Iris pigment epithelial cell (primary cell): ENCODE measurements at places on chromosomes 6 and 20.
A peak's percentile ranks its signal among the peaks of the same experiment; 100 is the strongest.

DNA sequence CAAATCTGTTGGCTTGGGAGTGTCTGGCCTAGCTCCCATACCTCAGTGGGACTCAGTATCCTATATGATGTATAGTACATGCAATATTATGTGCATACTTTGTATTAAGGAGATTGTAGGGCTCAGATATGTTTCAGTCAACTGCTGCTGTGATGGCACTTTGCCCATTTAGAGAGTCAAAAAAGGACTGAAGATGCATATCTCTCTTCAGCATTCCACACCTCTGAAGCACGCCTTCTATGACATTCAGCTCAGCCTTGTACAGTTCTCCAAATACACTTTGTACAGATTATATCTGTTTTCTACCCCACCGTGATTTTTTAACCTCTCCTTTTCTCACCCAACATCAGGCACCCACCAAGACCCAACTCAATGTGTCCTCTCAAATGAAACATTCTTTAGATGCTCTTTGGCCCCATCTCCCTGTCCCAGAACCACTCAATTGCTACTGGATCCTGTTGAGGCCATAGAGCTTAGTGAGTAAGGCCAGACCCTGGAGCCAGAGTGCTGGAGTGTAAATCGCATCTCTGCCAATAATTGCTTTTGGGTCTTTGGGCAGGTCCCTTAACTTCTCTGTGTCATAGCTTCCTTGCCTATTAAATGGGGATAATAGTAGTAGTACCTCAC is 15.6 kb downstream of the ENPP1 start:
- DNase-seq = peak; percentile 72

GRCh38 chr20:25247000-25247517 is 826 bp upstream of the PYGB start:
- DNase-seq = peak; percentile 73

DNA sequence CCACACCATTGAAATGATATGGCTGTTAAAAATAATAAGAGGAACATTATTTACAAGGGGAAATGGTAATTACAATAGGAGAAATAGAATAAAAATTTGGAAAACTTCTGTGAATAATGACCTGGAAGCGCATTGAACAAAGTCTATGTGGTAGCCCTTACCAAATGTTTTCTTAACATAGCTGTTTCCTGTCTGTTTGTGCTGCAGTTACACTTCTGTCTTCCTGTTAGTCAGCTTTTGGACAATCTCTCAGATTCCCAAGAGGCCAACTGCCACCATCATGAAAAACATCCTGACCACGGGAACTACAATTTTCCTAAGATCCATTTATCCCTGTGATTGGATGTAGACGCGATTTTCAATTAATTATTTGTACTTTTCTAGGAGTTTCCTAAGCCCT is 754.4 kb upstream of the MARCKS start:
- peak; percentile 74 for DNase-seq

GRCh38 chr20:53399083-53399482 is 194.6 kb downstream of the ZNF217 start:
- DNase-seq = no peak

GRCh38 chr6:92977018-92977417 is 442.3 kb downstream of the EPHA7 start:
- DNase-seq = no peak

DNA sequence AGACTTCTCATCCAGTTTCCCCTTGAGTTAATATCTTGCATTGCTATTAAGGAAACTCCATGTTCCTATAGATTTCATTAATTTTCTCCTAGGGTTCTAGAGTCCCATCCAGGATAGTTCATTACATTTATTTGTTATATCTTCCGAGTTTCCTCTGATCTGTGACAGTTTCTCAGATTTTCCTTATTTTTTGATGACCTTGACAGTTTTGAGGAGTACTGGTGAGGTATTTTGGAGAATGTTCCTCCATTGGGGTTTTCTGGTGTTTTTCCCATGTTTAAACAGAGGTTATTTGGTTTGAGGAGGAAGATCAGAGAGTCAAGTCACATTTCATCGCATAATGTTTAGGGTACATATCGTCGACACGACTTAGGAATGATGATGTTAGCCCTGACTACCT is 67.7 kb downstream of the LAMP5 start:
- no peak for DNase-seq

DNA sequence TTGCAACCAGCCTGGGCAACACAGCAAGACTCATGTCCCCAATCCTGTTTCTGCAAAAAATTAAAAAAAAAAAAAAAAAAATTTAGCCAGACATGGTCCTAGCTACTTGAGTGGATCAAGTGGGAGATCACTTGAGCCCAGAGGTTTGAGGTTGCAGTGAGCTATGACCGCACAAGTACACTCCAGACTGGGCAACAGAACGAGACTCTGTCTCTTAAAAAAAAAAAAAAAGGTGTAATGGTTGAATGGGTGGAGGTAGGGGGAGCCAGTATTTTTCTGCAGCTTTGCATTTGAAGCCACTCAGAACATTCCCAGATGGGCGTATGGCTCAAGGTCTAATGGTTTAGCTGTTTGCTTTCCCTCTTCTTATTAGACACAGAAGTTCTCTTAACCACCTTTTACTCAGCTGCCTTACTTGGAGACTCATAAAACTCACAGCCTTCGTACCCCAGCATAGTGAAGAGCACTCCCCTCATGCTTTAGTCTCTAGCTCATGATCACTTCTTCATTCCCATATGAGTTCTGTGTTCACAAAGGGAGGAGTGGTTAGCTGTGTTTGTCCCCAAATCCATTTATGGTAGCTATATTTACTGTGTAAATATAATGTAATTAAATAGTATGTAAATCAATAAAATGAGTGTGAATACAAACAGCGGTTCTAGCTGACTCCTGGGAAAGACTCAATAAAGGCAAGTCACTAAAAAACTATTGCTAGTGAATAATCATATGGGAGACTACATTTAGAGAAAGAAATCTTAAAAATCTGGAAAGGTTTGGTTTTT is 9.0 kb downstream of the FKBP1A start:
- DNase-seq = no peak

DNA sequence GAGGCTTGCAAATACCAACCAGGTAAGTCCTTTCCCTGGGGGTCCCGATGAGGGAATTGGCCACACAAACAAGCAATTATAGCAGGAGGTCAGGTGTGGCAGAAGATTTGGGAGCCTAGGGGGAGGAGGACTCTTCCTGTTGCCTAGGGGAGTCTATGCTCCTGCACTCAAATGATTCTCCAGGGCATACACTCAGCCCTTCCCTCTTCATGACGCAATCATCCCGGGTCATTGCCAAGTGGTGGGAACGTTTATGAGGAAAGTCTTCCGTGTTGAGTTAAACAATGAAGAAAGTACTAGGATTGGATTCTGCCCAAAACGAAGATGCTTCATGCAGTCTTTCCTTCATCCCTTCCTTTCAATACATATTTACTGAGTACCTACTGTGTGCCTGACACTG is 186.5 kb upstream of the TSHZ2 start:
- no peak for DNase-seq

DNA sequence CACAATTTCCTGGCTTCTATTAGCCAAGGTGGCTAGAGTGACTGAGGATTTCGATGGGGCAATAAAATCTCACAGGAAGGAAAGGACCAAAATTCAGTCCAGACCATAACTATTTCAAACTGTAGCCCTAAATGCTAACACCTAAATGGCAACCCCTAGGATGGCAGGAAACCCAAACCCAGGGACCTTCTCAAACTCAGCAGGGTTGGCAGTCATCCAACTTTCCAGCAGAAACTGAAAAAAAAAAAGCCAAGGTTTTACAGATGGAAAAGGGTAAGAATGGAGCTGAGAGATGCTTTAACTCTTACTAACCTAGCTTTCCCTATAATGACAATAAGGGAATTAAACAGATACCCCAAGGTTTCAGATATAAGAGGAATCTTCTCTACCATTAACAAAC is 10.5 kb downstream of the IBTK start:
- peak; percentile 24 for DNase-seq

- DNase-seq = no peak
Measured at GRCh38 chr6:145587334-145587733, 148.0 kb downstream of the EPM2A start.
